ENCODE measurements at places on chromosomes 1 and 21.

GRCh38 chr1:243575070-243575469 is 275.0 kb downstream of the AKT3 start:
- DNase-seq = no peak

- DNase-seq = peak; percentile 3
These were observed 2.6 kb downstream of the KCNA3 start for GRCh38 chr1:110672001-110672752.

- DNase-seq = no peak
These were observed 12.9 kb downstream of the KIAA2013 start for GRCh38 chr1:11913291-11913690.

DNA sequence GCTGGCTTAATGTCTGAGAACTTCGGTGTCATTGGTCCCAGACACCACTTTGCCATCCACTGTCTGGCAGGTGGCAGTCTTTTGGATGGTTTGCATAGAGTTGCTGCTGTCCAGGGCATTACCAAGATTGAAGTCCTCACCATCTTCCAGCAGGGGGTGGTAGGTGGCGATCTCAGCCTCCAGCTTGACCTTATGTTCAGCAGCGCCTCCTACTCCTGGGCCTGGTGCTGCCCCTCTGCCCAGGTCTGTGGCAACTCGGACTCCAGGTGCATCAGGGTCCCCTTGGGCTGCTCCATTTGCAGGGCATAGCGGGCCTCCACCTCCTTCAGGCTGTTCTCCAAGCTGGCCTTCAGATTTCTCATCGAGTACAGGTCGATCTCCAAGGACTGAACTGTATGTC is 573.3 kb upstream of the NCAM2 start:
- DNase-seq = no peak

DNA sequence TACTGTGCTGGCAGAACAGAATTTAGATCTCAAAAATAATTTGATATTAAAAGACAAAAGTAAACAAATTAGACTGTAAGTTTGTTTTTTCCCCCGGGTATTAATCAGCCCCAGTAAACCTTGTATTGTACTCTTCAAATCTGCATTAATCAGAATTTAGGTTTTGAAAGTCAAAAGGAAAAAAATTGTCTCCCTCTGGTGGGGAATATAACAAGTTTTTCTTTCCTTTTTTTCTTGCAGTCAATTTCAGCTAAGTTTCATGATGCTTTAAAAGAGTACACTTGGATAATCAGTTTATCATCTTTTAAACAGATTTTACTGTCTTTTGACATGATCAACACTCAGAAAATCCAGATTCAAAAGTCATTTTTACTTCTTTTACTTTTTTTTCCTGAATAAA is 134.5 kb upstream of the PKN2 start:
- no peak for DNase-seq

DNA sequence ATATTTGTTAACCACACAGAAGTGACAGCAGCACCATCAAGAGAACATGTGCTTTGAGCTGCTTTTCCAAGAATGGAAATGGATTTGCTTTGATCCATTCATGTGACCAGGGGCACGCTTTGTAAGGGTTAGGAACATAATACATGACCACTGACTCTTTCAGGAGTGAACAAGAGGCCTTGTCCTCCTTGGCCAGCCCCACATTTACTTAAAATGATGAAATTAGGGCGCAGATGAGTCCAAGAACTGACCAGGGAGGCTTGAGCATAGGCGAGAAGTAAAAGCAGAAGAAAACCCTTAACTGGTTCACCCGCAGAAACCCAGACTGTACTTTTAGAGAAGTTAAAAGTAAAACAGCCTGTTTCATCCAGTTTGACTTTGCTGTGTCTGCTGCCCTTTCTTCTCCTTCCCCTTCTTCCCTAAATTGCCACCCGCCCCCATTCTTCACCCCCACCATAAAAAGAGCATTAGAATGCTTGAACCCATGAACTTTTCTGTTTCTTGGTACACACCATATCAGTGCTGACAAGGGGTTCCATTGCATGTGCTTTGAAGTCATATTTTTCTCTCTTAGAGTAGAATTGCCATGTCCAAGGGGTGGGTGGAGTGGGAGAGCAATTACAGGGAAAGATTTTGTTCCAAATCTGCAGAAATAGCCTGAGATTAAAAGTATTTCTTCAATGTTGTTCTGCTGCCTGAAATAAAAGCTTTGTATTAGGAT is 2.6 kb upstream of the GLUL start:
- no peak for DNase-seq

DNA sequence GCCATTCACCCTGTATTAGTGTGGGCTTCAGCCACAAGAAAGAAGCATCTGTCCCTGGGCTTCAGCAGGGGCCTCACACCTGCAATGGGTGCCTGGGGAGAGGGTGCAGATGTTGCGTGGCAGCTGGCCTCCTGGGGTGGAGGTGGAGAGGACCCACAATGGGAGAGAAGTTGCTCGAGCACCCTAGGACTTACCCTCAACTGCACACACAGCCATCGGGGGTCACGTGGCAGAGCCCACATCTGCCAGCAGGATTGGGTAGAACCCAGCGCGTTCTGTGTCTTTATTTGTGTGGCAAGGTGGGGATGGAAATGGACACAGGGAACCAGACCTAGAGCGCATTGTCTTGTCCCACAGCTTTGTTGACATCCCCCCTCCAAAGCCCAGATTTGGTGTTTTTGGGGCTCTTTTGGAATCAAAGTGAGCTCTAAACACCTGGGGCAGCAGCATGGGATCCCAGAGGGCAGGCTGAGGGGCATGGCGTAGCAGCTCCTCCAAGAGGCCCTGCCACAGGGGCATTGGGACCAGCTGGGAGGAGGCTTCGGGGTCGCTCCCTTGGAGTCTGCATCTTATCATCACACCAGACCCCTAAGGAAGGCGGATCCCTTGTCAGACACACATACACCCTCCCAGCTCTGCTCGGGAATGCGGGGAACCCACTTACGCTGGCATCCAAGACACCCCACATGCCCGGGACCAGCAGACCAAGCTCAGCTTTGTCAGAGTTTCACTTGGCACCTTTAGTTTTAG is 5.1 kb downstream of the ABCG1 start:
- no peak for DNase-seq

DNA sequence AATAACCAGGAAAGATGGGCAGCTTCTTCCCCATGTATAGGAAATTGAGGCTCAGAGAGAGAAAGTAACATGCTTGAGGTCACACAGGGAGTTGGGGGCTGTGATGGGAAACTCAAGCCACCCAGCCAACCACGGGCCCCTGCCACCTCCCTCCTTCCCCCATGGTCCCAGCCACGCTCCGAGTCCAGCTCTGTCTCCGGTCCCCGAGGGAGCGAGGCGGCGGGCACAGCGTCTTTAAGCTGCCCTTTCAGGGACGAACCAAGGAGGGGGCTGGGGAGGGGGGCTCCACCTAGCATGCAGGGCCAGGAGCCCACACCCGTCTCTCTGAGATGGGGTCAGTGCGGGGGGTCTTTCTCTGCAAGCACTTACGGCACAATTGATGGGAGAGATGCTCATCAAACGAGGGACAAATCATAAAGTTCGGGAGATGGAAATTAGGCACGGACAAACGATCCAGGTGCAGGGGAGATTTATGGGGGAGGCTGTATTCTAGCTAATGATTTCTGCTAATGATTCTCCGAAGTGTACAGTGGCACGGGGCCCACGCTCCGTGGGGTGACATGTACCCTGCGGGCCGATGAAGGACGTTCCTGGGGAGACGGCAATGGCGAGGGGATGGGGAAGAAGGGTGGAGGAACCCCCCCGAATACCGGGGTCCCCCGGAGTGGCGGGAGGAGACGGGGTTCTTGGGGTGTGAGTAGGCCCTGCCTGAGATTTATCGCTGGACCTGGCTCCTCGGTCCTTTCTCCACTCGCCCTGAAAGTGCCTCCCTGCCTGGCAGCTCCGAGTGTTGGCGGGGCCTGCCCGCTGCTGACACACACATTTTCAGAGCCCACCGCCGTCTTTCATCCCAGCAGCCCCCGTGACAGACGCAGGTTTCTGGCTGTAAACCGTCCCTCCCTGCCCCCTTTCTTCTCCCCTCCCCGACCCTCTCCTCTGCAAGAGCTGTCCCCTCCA is 31.2 kb upstream of the CASZ1 start:
- no peak for DNase-seq

- DNase-seq = no peak
These were observed 81.3 kb downstream of the NEK7 start for GRCh38 chr1:198238121-198238520.

- DNase-seq = no peak
These were observed 779 bp downstream of the LRRC40 start for GRCh38 chr1:70204600-70204999.

- no peak for DNase-seq
These were observed 6.0 kb upstream of the KCNA2 start for GRCh38 chr1:110612060-110612745.

- no peak for DNase-seq
These were observed 55.2 kb downstream of the ST6GALNAC3 start for GRCh38 chr1:76129731-76130130.

DNA sequence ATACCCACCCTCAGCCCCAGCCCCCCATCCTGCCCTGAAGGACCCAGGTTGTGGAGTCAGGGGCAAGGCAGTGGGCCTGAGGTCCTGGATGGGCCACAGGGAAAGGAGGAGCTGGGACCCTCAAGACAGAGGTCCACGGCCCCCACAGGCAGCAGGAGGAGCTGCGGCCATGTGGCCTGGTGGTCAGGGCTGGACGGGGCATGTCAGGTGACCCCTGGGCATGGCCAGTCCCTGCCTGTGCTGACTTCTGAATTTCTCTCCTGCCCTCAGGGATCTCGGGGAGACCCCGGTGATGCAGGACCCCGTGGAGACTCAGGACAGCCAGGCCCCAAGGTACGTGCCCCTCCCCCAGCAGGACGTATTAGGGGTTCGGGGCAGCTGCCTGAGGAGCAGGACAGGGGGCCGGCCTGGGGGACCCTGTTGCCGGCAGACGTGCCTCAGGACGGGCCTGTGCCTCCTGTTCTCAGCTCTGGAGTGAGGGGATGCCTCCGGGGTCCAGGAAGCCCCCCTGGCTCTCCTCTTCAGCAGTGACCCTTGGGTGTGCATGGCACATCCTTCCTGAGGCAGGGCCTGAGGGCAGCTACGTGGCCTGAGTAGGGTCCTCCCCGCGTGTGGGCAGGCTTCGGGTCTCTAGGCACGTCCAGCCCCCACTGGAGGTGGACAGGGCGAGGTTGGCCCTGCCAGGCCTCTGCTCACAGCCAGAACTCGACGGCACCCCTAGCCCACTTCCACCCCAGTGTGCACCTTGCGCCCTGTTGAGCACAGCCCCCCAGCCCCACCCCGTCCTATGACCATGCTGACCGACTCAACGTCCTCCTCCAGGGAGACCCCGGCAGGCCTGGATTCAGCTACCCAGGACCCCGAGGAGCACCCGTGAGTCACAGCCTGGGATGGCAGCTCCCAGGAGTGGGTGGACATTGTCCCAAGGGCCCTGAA is 23.6 kb downstream of the COL6A2 start:
- no peak for DNase-seq

- no peak for DNase-seq
These were observed 89.2 kb downstream of the PLXNA2 start for GRCh38 chr1:208154679-208155642.

- no peak for DNase-seq
These were observed 27.9 kb upstream of the ATP2B4 start for GRCh38 chr1:203598752-203599151.

DNA sequence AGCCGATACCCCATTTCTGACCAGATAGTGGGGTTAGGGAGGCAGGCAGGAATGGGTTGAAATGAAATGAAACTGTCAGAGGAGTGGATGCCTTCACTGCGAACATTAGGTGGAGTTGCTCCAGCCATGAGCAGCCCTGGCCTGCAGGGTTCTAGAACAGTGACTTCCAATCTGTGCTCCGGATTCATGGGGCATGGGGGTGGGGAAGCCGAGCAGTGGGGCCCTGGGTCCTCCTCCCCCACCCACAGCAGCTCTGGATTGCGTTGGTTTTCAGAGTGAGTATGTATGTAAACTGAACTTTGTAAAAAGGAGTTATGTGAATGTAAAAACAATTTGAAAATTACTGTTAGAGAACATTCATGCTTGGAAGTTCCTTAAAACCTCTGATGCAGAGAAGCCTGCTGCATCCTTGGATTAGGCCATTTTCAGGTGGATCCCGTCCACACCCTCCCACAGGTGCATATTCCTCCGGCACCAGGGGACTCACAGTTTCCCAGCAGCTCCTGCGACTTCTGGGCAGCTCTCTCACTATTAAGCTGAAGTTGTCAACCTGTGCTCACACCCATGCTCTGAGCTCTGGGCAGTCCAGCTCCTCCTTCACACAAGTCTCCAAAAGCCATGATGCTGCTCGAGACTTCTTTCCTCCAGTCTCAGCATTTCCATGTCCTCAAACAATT is 54.4 kb upstream of the EDN2 start:
- no peak for DNase-seq

DNA sequence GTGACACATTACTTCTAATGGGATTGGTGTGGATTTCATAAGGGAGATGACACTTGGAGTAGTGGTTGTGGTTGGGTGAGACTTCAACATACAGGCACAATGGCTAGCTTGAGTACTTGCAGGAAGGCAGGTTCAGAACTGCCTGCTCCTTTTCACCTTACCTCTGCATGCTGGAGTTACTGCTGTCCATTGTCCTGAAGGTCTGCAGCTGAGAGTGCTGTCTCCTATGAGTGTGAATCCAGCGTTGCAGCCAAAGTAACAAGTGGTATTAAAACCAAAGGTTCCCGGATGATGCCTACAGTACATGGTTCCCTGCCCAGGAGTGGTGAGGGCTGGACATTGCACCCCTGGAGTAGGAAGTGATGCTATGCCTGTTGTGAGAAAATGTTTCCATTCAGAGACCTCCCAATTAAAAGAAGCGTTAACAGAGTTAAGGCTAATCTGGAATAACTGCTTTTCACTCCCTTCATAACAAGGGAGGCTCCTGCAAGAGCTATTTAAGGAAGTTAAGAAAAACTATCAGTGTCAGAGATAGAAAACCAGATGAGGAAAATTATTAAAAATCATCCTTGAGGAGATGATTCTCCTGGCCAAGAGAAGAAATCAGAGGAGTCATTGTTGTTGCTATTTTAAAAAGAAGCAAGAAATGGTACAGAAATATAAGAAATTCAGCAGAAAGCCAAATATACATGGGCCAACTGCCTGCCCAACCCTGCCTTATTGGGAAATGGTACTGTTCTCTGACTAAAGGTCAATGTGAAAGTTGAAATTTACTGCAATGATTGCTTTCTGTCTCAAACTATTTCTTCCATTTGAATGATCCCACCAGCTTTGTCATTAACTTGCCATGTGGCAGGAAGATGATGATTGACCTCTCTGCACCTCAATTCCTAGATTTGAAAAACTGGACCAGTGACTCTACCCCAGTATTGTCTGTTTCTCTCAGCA is 9.8 kb upstream of the F5 start:
- DNase-seq = peak; percentile 5

DNA sequence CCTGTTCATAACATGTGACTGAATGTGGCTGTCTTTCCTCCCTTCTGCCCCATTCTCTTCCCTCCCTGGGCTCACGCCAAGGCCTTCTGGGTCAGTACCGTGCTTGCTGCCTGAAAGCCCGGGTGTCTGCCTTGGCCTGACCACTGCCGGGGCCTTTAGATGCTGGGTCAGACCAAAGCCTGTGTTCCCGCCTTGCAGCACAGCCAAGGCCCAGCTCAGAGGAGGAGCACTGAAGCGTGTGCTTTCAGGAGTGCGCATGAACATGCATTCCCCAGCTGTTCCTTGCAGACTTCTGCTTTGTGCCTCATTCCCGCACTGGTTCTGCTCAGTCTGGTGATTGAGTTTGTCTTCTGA is 27.0 kb upstream of the SARS1 start:
- DNase-seq = no peak

GRCh38 chr1:208714323-208714722 is 470.1 kb upstream of the PLXNA2 start:
- DNase-seq = no peak

- no peak for DNase-seq
These were observed 7.4 kb upstream of the CTBS start for GRCh38 chr1:84581648-84582047.

GRCh38 chr1:177546346-177546745 is 375.6 kb downstream of the BRINP2 start:
- DNase-seq = no peak

GRCh38 chr1:108664481-108664880 is 3.6 kb upstream of the HENMT1 start:
- no peak for DNase-seq
